Lung (tissue), 17 donors: ENCODE measurements at places on chromosomes 3 and 15.

DNA sequence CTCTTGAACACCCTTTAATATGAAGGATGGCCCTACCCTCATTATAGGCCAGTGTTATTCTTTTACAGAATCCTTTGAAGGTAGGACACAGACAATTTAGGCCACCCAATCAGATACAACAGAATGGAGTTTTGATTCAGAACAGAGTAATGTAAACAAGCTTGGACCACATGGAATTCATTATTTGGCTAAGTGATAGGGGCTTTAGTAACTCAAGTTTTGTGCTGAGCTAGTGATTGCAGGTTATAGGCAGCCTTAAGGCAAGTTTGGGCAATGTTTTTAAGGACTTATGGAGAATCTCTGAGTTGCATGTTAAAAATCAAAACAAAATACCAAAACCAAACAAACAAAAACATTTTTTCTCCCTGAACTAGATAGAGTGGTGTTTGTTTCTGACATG lies 312.1 kb upstream of the ROBO1 start:
- H3K4me3 ChIP-seq, result no peak overlapping the region
- no peaks in the 10 kb centered on the region for H3K36me3 ChIP-seq

GRCh38 chr15:40330368-40330836 lies 6.9 kb downstream of the INAFM2 start:
- H3K36me3 ChIP-seq, result peaks cover 4% of the 10 kb centered on the region
- H3K4me1 ChIP-seq, result peaks cover 52% of the 10 kb centered on the region
- no peak overlapping the region for H3K4me3 ChIP-seq
- peak overlapping the region; percentile 64 for H3K27ac ChIP-seq

- no peaks in the 10 kb centered on the region for H3K27me3 ChIP-seq
- H3K36me3 ChIP-seq, result peaks cover 9% of the 10 kb centered on the region
- DNase-seq, result no peak
- H3K27ac ChIP-seq, result no peak overlapping the region
- no peak overlapping the region for H3K4me3 ChIP-seq
- H3K4me1 ChIP-seq, result no peaks in the 10 kb centered on the region
Observed at GRCh38 chr3:17151598-17152373, 267.0 kb downstream of the PLCL2 start.

DNA sequence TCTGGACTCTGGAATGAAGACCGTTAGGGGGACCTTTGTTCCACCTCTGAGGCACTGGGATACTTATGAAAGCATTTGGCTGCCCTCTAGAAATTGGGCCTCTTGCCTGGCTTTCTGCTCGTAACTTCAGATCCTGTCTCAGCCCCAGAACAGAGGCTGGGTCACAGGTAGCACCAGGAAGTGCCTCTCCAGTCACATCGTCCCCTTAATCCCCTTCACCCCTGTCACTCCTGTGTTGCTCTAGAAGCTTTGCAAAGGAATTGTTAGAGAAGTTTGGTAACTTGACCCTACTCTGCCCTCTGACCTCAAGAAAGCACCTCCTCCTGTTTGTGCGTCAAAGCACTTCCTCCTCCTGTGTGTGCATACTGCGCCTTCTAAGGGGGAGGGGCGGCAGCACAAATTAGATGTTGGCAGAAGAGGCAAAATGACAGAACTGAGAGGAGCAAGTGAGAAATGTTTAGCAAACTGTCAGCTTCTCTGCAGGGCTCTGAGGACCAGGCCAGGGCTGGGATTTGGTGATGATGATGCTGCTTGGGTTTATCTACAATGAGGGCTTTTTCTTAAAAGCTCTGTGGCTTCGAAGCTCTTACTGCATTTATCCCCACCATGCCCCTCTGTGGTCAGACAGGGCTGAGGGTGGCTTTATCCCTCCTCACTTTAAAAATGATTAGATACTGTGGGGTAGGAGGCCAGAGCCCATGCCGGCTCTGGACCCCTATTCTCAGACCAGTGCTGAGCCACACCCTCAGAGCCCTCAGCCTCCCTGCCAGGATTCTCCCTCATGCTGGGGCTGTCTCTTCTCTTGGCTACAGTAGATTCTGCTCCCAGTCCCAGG lies 76.2 kb downstream of the LARS2 start:
- H3K27ac ChIP-seq, result no peak overlapping the region
- peak; percentile 41 for DNase-seq
- peaks cover 19% of the 10 kb centered on the region for H3K36me3 ChIP-seq

GRCh38 chr15:69524814-69525213 lies 72.2 kb downstream of the RPLP1 start:
- no peaks in the 10 kb centered on the region for H3K36me3 ChIP-seq
- no peak overlapping the region for H3K27ac ChIP-seq
- H3K4me1 ChIP-seq, result no peaks in the 10 kb centered on the region
- H3K27me3 ChIP-seq, result no peaks in the 10 kb centered on the region

DNA sequence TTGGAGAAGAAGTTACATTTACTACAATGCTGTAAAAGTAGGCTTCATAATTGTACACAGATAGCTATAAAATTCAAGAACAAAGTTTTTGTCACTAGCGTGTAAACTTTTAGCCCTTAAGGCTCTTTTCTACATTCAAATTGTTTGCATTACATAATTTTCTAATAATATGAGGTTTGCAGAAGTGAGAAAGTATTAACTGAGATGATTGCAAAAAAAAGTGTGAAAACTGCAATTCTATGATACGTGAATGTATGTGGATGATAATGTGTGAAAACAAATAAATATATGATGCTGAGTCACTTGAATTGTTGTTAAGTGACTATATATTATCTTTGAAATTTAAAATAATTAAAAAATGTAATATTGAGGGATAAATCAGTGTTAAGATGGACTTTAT lies 557.5 kb downstream of the NAALADL2 start:
- no peak overlapping the region for H3K27ac ChIP-seq
- H3K4me3 ChIP-seq, result no peak overlapping the region

GRCh38 chr3:46460051-46460450 lies 4.7 kb downstream of the LTF start:
- H3K27me3 ChIP-seq, result peaks cover 17% of the 10 kb centered on the region
- H3K4me3 ChIP-seq, result no peak overlapping the region
- DNase-seq, result no peak
- no peaks in the 10 kb centered on the region for H3K36me3 ChIP-seq
- peaks cover 16% of the 10 kb centered on the region for H3K4me1 ChIP-seq
